GM23338 (cell line): ENCODE measurements at places on chromosomes 3 and 15. TPM values are rescaled to one million over a fixed set of nuclear protein-coding genes. Genes with fewer than 3 reads are reported as not detected.

The DHX30 gene
- 47.5 and 52.8 TPM in 2 replicates for polyA plus RNA-seq

The PLA2G4D gene
- 0.15 TPM in 1 of 2 replicates, not detected in the other for polyA plus RNA-seq

The SLC35A5 gene
- polyA plus RNA-seq, result 15.5 and 19.9 TPM in 2 replicates

The DNASE1L3 gene
- not detected in 2 replicates for polyA plus RNA-seq

The PLCB2 gene
- 7.5 and 9.5 TPM in 2 replicates for polyA plus RNA-seq

The CD86 gene
- polyA plus RNA-seq, result not detected in 2 replicates

The LRTM1 gene
- 0.47 TPM in 1 of 2 replicates, not detected in the other for polyA plus RNA-seq

The NGLY1 gene
- 20.4 TPM in 2 replicates for polyA plus RNA-seq
